ENCODE measurements at places on chromosomes 11 and 22.

GRCh38 chr11:877565-877964 lies 33.0 kb downstream of the CHID1 start:
- peak; percentile 30 for DNase-seq

DNA sequence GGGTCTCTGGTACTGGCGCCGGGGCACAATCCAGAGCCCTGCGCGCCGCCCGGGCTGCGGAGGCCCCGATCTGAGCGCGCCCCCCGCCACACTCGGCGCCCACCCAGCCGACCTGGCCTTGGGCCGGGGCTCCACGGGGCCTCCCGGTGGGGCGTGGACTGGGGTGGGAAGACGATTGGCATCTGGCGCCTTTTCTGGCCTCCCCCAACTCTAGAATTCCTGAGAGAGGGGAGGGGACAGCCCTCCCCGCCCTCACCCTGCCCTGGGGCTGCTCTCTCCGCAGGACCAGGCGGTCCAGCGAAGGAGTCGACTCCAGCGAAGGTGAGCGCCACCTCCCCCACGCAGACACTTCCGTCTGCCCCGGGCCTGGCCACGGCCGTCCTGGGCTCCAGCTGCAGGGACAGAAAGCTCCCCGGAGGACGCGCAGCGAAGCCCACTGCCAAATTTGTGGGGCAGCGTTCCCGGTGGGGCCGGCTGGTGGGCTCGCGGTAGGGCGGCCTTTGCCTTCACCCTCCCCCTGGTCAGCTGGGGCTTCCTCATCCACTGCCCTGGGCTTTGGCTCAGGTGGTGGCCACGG lies 593 bp downstream of the SSH3 start:
- no peak for DNase-seq

- peak; percentile 37 for DNase-seq
Observed at GRCh38 chr11:29527391-29527936, 489.4 kb downstream of the KCNA4 start.

DNA sequence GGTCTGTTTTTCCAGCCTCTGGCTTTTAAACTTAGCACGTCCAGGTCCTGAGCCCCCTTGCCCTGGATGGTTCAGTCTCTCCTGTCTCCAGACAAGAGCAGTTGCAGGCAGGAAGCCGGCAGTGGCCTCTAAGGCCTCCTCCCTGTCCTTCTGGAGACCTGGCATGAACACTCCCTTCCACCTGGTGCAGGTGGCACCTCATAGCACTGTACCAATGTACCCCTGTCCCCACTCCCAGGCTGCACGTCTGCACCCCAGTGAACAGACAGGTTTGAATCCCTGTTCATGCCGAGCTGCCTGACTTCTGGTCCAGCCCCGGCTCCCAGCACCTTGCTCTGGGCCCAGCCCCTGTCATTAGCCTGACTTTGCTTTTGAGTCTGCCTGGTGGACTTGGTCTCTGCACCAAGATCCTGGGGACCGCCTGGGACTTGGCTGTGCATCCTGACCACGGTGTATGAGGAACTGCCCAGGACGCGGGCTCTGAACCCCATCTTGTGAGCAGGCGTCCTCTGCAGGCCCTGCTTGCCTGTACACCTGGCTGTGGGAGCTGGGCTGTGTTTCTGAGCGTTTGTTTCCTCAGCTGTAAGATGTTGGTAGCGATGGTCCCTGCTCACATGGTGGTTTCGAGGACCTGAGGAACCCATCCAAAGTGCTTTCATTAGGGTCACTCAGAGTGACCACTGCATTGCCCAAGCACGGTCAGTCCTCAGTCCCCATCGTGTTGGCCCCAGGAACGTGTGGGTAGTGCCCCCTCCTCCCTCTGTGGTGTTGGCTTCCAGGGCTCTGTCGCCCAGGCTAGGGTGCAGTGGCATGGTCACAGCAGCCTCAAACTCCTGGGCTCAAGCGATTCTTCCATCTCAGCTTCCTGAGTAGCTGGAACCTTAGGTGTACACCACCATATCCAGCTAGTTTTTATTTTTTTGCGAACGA lies 75.0 kb upstream of the SHANK2 start:
- no peak for DNase-seq

- no peak for DNase-seq
Observed at GRCh38 chr11:62792202-62792575, 383 bp upstream of the TMEM223 start.

DNA sequence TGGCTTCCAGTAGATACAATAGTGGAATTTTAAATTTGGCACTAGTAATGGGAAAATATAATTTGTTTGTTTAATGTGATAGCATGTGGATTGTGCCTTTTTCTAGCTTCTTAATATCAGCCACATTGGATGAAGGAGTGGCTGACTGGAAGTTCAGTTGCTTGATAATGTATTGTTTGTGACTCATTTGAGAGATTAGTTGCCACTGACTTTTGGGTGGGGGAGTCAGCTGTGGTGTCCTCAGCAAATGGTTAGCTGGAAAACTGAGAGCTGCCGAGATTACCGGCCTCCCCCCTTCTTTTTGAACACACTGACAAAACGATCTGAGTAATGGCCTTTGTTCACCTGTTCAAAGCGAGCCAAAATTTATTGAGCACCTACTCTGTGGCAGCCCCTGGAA lies 5.5 kb downstream of the JAM3 start:
- peak; percentile 41 for DNase-seq

DNA sequence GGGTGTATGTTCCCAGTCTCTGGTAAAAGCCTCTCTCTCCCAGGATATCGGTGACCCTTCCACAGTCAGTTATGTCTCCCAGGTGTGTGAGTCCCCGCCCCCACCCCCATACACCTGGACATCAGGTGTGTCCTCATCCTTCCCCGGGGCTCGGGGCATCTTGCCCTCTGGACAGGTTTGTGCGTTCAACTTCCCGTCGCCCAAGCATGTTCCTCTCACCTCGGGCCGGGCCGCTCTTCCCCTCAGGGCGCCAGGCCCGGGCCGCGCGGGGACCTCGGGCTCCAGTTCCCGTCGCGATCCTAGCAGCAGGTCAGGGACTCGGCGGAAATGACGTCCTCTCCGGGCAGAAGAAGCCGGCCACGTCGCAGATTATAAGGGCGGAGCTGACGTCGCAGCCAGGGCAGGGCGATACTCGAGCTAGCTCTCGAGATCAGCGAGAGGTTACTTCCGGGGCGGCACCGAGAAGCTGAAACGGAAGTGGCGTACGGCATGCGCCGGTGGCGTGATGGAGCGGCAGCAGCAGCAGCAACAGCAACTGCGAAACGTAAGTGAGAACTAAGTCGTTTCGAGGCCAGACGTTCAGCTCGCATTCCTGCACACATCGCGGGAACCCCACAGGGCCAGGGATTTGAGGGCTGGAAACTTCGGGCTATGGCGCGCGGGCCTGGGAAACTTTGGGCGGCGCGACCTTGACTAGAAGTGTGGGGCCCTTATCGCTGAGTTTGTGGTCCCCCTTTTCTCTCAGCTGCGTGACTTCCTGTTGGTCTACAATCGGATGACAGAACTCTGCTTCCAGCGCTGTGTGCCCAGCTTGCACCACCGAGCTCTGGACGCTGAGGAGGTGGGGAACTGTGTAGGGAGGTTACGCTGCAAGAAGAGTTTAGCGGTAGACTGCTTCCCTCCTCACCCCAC lies at the start of the genes ARFIP2 and TIMM10B:
Gene ARFIP2 (minus strand): TSS at position 320 of the 912 bp plus-strand sequence. CDS start 910 bp downstream, outside the sequence.
Gene TIMM10B (plus strand): TSS at position 490 of the 912 bp plus-strand sequence. CDS start 16 bp downstream, at position 506.
- DNase-seq, result peak; percentile 98

DNA sequence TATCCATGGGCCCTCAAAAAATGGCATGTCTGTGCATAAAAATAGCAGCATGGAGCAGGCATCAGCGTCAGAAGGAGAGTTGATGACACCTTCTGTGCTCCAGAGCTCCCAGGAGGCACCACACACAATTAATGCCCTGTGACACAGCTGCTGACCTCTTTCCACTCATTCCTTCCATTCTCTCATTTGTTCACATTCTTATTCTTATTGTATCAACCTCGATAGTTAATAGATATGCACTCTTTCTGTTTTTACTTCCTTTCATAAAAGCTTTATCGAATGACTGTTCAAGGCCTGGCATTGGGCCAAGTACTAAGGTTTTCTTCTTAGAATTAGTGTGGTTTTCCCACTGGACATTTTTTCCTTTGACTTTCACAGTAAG lies 266.0 kb upstream of the MTNR1B start:
- DNase-seq, result no peak

DNA sequence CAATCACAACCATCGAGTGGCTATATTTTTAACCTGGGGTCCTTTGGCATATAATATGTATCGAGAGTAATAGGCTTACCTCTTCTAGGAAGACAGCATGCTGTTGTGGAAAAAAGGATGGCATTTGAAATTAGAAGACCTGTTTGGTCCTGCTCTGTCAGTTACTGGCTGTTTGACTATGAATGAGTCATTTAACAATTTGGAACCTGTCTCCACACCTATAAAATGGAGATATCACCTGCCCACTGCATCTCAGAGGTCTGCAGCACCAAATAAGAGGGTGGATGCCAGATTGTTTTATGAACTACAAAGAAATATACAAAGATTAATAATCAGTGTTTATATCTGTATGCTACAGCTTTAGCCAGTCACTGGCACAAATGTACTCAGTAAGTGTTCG lies 60.8 kb downstream of the SLC25A17 start:
- DNase-seq, result no peak

DNA sequence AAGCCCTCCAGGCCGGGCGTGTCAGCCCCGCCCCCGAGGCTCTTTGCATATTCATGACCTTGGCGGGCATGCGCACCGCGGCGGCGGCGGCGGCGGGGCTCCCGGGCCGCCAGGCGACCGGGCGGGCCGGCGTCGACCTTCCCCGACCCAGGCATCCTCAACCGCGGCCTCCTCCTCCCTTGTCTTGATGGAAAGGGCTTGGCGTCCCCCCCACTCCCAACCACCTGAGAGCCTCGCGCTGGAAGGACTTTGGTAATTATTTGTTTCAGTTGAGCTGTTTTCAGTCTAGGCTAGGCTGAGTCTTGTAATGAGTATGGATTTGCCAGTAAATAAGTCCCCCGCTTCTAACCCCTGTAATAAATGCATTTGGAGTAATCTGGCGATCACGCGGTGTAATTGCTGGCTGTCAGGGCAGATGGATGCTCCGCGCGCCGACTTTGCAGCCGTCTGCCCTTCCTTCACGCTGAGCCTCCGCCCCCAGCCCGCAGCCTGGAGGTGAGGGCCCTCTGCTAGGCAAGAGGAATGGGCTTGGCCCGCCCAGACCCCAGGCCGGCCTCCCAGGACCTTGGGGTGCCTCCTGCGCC lies 25.2 kb downstream of the FLRT1 start:
- no peak for DNase-seq

- no peak for DNase-seq
Observed at GRCh38 chr11:60995798-60996197, 24.3 kb downstream of the CD6 start.

- DNase-seq, result no peak
Observed at GRCh38 chr11:17154409-17155159, 53.2 kb downstream of the PIK3C2A start.

DNA sequence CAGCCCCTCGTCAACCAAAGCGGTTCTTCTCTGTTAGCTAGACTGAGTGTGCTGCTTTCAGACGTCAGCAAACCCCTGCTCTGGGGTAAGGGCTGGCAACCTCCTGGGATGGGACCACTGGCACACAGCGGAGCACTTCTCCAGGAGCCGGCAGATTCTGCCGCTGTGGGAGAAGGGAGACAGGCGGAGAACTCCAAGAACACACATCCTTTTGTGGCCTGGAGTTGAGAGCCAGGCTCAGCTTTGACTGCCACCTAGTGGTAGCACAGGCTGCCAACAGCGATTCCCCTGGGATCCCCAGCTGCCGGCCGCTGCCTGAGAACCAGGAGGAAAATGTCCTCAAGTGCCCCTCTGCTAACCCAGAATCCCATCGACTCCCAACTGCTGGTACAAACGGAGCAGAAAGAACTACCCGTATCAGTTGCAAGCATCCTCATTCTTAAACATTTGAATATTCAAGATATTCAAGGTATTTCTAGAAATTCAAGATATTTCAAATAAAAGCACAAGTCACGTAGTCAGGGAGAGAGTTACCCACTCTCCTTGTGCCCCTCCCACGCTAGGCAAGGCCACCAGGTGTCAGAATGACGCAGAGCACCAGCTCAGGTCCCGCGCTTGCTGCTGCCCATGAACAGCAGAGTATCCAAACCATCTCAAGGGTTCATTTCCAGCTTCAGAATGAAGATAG lies 4.9 kb downstream of the LTO1 start:
- peak; percentile 89 for DNase-seq

DNA sequence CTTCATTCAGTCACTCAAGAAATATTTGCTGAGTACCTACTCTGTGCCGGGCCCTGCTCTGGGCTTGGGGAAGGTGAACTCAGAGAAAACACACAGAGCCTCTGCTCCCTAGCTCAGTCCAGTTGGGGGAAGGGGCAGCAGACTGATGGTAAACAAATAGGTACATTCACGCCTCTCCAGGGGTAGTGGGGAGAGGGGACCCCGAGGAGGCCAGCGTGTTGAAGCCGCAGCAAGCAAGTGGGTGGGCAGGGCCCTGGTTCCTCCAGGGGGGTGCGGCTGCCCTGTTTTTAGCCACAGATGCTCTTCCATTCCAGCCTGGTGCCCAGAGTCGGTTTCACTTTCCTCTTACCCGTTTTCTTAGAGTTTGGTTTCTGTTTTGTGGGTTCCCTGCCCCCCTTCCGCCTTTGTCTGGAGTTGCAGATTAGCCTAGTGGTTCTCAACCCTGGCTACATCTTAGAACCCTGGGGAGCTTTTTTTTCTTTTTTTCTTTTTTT lies 8.7 kb downstream of the DRAP1 start:
- DNase-seq, result no peak

- no peak for DNase-seq
Observed at GRCh38 chr11:44849424-44849823, 101.3 kb downstream of the TP53I11 start.

DNA sequence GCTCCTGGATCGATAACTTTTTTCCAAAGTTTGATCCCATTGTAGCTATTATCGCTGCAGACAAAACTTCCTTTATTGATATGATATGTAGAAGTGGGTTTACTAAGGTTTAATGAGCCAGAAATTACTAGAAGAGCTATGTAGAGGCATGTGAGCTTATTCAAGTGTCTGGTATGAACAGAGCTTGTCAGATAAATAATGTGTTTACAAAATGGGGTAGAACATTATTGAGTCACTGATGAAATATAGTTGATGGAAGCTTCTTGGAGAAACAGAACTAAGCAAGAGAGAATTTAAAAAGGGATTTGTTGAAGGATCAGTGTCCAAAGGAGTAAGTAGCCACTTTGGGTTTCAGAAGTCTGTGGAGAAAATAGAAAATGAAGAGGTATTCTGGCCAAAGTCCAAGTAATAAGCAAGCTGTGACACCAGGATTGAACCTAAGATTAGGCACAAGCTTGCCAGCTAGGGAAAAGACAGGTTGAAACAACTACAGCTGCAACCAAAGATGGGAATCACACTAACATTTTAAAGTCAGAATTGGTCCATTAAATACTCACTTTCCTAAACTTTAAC lies 104.3 kb downstream of the MAML2 start:
- no peak for DNase-seq

GRCh38 chr11:16750417-16750816 lies 12.0 kb downstream of the C11orf58 start:
- no peak for DNase-seq

DNA sequence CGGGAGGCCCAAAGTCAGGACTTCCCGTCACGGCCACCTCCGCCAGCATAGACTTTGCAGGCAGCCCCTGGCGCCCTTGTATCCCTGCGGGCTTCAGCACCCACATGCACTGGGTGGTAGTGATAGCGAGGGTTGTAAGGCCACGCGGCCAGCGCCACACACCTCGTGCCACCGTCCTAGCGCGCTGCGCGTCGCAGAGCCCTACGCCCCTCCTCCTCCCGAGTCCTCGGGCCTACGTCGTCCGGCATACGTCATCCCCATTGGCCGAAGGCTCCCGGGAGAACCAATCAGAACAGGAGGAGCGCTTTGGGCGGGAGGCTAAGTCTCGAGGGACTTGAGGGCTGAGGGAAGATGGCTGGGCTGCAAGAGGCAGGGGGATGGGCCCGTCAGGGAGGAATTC lies 1.3 kb upstream of the BTBD18 start:
- no peak for DNase-seq

Data from A172 (cell line).